ENCODE measurements at places on chromosomes 16 and 17. TPM values are rescaled to one million over a fixed set of nuclear protein-coding genes. Genes with fewer than 3 reads are reported as not detected.

GRCh38 chr16:27370318-27370717 is 31.7 kb upstream of the IL21R start:
- no peak for DNase-seq

DNA sequence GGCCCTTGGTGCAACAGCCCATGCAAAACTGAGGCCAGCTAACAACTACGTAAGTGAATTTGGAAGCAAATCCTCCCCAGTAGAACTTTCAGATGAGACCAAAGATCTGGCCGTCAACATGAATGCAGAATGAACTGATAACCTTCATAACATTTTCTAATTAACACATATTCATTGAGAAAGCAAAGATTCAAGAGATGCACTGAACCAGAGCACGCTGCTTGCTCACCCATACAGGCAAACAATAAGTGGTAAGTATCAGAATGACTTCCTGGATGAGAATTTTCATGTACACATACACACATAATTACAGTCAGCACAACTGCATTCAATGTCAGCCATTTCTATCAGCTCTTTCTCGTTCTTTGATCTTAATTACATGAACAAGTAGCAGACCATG is 30.6 kb downstream of the XYLT1 start:
- DNase-seq, result no peak

DNA sequence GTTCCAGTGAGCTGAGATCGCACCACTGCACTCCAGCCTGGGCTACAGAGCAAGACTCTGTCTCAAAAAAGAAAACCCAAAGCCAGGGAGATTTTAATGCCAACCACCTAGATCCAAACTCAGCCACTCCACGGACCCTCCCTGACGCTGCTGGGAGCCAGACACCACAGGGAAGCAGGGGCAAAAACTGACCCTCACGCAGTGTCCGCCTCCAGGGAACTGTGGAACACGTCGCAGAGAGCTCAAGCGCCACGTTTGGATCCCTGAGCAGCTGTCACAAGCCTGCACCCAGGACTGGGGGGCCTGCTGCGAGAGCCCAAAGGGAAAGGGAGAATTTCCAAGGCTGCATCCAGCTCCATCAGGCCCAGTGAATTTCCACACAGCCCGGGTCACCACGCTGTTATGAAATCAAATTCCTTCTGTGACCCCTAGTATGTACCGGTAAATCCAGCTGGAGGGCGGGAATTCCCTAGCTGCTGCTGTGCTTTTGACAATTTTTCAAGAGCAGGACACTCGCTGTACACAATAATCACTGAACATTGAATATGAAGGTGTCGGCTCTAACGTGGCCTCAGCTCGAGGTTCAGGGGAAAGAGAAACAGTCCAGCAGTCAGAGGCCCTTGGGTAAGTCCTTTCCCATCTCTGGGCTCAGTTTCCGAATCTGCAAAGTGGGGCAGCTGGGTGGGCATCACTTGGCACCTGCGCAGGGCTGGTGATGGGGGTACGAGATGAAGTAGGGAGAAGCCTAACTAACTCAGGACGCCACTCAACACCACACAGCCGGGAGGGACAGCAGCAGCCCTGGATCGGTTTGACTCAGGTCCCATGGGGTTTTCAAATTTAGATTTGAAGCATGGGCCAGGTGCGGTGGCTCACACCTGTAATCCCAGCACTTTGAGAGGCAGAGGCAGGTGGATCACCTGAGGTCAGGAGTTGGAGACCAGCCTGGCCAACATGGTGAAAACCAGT is 8.6 kb downstream of the CARHSP1 start:
- DNase-seq, result no peak

DNA sequence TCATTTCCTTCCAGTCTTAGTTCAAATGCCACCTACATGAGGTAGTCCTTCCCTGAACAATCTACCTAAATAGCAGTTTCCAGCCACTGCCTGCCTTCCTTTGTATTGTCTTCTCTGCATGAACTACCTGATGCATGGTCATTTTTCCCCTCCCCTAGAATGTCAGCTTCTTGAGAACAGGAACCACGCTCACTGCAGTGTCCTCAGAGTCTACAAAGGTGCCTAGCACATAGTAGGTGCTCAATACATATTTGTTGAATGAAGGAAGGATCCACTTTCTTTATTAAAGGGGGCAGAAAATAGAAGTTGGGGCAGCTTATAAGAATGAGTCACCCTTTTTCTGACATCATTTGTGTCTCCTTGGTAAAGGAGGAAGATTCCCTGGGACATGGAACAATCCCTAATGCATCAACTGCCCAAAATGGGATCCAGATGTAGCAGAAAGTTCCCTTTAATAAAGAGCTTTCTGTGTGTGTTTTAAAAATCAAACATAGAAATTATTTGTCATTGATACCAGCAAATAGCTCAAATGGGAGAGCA is 4.4 kb upstream of the CYLD start:
- DNase-seq, result no peak

DNA sequence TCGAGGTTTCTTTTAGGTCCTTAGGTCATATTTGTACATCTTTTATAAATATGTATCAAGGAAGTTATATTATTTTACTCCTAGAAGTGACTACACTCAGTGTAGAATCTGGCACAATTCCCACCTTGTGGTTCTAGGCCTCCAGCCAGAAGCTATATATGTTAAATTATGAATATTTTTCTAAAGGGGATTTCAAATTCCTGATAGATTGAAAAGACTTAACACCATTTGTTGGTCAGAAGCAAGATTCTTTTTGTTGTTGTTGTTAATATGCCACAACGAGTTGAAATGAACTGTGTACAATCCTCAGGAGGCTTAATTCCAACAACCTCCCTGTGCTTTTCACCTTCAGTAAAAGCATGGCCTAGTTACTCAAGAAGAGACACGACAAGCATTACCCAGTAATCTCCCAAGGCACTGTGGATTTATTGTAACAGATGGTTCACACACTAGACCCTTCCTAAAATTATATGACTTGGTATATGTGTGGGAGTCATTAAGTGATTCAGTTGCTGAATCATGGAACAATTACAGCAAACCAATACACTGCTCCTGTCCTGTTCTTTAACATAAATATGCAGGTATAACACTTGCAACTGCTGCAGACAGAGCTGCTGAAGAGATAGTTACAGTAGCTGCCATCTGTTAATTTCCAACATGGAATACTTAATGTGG is 964.4 kb upstream of the GOT2 start:
- no peak for DNase-seq

DNA sequence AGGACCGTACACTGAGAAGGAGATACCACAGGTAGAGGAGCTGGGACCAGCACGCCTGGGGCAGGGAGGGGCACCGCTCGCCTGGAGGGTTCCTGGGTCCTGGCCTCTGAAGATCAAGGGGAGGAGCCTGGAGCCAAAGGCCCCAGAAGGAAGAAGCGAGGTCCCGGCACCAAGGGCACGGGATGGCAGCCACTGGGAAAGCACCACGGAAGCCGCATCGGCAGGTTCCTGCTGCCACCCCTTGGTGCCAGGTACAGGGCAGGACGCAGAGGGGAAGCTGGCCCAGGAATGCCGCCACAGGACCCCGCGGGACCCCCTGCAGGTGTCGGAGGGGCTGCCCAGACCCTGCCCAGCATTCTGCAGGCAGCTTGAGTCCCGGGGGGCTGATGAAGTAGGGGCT is 42.5 kb upstream of the CBFA2T3 start:
- no peak for DNase-seq

DNA sequence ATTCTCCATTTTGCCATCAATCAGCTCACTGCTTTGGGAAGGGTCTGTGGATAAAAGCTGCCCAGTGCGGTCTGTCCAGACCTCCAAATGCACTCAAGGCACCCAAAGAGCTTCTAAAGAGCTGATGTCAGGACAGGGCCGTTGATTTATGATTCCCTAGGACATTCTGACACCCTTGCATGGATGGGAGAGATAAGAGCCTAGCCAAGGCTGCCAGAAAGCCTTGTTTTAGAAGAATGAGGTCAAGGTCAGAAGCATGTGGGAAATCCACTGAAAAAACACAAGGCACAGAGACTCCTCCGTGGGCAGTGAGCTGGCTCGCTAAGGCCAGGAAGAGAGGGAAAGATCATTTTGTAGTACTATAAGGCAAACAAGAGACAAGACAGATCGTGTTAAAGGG is 214.0 kb downstream of the CDH11 start:
- DNase-seq, result no peak

GRCh38 chr17:58531661-58532554 is 17.5 kb upstream of the MTMR4 start:
- DNase-seq, result peak; percentile 45

GRCh38 chr17:39014044-39014794 is 47.0 kb upstream of the FBXO47 start:
- no peak for DNase-seq

GRCh38 chr17:16150251-16150856 is 65.0 kb downstream of the NCOR1 start:
- no peak for DNase-seq

- no peak for DNase-seq
These were observed 567 bp downstream of the HSD17B1 start for GRCh38 chr17:42553161-42553818.

DNA sequence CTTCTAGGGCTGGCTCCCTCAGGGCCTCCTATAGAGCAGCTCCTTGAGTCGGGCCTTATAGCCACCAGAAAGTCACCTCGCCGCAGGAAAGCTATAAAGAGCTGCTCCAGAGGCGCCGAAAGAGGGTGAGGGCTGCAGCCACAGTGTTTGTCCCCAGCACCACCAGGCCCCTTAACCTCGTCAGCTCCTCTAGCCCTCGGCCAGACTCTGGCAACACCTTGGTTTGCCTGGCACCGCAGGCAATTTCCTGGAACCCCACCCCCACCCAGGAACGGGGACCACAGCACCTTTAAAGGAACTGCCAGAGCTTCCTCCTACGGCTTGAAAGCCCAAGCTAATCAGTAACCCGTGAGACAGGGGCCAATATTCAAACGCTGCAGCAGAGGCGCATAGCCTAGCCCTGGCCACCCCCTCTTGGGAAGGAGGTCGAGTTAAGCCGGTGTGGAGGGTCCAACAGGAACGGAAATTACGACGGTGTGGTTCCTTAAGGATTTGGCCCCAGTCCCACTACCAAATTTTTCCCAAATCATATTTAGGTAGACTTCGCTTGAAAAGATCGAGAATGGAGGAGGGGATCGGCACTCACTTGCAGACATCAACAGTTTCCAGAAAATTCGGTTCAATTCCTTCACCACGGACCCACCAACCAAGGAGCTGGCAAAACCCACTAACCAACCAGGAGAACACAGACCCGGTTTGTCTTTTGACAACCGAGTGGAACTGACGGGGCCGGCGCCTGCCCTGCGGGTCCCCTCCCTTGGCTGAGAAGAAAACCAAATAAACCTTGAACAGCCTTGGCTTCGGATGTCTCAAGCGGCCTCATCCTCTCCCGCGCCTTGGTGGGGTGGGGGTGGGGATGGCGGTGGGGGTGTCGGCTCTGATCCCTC is 3.0 kb downstream of the HOXB6 start:
- no peak for DNase-seq

DNA sequence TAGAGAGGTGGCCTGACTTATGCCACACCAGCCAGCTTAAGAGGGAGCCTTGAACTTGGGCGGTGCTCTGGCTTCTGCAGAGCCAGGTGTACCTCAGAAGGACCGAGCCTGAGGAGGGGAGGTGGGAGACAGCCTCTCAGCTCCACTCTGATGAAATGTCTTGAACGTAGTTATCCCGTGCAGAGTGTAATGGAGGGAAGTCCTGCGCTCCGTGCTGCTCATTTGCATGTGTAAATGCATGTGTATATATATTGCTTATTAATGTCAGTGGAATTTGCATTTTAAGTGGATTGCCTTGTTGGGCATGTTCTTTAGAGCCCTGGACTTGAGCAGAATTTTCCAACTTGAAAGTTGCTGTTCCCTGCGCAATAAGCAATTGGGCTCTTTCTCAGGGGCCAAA is 264.9 kb upstream of the SDK2 start:
- DNase-seq, result no peak

DNA sequence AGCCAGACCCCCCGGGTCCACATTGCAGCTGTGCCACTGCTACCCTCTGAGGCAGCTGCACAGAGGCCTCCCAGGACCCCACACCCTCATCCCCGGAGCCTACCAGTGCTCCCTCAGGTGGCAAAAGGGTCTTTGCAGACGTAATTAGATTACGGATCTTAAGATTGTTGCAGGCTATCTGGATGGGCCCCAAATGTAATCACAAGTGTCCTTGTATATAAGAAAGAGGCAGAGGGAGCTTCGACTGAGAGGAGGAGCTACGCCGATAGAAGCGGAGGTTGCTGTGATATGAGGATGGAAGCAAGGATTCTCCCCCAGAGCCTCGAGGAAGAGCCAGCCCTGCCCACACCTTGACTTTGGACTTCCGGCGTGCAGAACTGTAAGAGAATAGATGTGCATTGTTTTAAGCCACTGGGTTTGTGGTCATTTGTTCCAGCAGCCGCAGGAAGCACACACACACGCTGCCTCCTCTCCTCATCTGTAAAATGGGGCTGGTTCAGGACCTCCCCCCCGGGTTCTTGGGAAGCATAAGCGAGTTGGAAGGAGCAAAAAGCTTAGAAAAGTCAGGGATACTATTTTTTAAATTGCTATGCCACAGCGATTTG is 10.5 kb upstream of the RAI1 start:
- no peak for DNase-seq

GRCh38 chr17:9360677-9361081 is 214.9 kb downstream of the STX8 start:
- DNase-seq, result no peak

DNA sequence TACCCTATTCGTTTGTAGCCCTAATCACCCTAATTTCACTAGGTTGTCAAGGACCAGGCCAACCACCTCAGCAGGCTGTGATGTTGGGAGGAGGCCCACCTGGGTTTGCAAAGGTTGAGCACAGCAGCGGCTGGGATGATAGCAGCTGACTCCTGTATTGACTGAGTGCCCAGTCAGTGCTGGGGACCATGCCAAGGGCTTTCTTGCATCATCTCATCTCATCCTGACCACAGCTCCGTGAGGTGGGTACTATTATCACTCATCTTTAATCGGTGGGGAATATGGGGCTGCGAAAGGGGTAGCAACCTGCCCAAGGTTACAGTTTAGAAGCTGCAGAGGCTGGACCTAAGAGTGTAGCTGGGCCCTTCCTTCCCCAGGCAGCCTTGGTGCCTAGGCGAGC is 11.7 kb downstream of the ATPAF2 start:
- DNase-seq, result no peak

GRCh38 chr16:87979352-87979751 is 28.1 kb downstream of the BANP start:
- no peak for DNase-seq

- no peak for DNase-seq
These were observed 390.3 kb downstream of the CPPED1 start for GRCh38 chr16:12413393-12413792.

DNA sequence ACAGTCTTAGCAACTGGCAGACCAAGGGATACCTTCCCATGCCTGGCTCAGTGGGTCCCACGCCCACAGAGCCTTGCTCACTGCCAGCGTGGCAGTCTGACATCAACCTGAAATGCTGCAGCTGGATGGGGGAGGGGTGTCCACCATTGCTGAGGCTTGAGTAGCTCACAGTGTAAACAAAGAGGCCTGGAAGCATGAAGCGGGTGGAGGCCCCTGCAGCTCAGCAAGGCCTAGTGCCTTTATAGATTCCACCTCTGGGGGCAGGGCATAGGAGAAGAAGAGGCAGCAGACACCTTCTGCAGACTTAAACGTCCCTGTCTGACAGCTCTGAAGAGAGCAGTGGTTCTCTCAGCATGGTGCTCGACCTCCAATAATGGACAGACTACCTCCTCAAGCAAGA is 263.2 kb downstream of the KIF2B start:
- DNase-seq, result no peak

Gene KRT39
- not detected for total RNA-seq

Gene KRTAP4-3
- total RNA-seq, result not detected

Gene CCL14
- total RNA-seq, result not detected

Gene SLC6A4
- 0.19 TPM for total RNA-seq

Gene NPIPA3
- total RNA-seq, result 0.26 TPM

Gene RNF157
- total RNA-seq, result 33.9 TPM

Gene SRL
- not detected for total RNA-seq

Gene ARHGAP44
- total RNA-seq, result 0.18 TPM

Gene STAC2
- total RNA-seq, result not detected

Gene SLFN14
- total RNA-seq, result not detected

Gene PRSS22
- total RNA-seq, result not detected

Gene TBX6
- 0.24 TPM for total RNA-seq
